ENCODE measurements at places on chromosomes 3 and 15. TPM values are rescaled to one million over a fixed set of nuclear protein-coding genes. Genes with fewer than 3 reads are reported as not detected.

- DNase-seq: peak; percentile 71
Measured at GRCh38 chr3:44439499-44440295, 37.8 kb downstream of the ZNF445 start.

DNA sequence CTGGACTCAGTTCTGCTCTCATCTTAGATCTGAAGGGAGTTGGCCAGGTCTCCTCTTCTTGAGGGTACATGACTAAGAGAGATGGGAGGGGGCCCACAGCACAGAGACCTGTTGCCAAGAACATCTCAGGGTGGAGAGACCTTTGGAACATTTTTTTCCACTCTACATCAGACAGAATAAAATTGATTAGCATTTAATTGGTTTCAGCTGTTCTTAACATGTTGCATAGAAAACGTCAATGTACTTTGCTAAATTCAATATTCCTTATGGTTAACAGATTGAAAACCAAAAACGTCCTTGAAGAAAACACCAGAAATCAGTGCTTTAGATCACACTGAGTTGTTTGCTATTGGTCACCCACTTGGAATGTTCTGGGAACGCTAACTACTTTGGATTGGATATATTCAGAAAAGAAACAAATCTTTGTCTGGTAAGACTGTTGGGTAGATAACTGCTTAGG is 36.4 kb upstream of the FSTL1 start:
- DNase-seq: no peak

- no peak for DNase-seq
Measured at GRCh38 chr3:158109295-158109803, 540 bp upstream of the RSRC1 start.

GRCh38 chr3:33980252-33980651 is 181.8 kb downstream of the PDCD6IP start:
- no peak for DNase-seq

DNA sequence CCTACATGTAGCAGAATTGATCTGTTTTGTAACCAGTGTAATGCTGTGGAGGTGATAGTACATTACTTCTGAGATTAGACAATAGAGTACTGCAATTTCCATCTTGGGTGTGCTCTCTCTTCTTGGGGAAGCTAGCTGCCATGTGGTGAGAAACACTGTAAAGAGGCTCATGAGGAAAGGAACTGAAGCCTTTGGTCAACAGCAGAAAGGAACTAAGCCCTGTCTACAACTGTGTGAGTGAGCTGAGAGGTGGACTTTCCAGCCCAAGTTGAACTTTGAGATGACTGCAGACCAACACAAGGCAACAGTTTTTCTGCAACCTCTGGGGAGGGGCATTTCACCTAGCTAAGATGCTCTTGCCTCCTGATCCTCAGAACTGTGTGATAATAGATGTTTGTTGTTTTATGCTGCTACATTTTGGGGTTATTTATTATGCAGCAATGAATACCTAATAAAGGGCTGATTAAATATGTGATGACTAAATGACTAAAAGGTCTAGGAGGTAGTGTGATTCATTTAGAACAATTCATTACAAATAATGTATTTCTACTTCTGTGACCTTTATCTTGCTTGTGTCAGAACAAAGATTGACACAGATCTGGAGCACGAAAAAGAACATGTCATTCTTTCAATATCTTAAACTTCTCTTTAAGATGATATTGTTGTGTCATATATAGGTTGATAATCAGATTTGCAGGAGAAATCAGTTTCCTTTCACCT is 121.6 kb upstream of the THRB start:
- DNase-seq: no peak

GRCh38 chr15:90895571-90896117 is 7.5 kb upstream of the MAN2A2 start:
- no peak for DNase-seq

GRCh38 chr3:75049533-75049932 is 435.1 kb upstream of the CNTN3 start:
- no peak for DNase-seq

GRCh38 chr3:2765002-2765579 is 345.1 kb downstream of the IL5RA start:
- DNase-seq: no peak

DNA sequence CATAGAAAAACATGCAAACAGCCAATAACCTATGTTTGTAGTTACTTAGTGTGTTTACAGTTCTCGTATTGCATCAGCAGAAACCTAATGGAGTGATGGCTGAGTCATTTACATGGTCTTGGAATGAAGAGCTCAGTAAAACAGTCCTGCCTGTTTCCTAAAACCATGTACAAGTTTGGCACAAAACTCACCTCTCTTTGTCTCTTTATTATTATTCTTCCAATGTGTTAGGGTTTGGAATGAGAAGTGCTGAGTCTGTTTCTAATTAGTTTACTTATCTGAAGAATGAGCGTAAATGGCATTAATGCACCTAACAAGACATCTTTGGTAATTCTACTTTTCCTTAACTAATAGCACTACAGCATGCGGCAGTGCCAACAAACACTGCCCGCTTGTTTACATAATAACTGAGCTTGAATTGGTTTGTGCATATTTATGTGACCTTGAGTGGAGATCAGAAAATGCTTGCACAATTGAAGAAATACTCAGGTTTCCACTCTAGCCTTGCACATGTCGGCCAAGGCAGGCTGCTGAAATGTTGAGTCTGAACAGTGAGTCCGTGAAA is 385.4 kb upstream of the SEMA6D start:
- no peak for DNase-seq

GRCh38 chr3:143657391-143657790 is 190.9 kb downstream of the SLC9A9 start:
- DNase-seq: no peak

DNA sequence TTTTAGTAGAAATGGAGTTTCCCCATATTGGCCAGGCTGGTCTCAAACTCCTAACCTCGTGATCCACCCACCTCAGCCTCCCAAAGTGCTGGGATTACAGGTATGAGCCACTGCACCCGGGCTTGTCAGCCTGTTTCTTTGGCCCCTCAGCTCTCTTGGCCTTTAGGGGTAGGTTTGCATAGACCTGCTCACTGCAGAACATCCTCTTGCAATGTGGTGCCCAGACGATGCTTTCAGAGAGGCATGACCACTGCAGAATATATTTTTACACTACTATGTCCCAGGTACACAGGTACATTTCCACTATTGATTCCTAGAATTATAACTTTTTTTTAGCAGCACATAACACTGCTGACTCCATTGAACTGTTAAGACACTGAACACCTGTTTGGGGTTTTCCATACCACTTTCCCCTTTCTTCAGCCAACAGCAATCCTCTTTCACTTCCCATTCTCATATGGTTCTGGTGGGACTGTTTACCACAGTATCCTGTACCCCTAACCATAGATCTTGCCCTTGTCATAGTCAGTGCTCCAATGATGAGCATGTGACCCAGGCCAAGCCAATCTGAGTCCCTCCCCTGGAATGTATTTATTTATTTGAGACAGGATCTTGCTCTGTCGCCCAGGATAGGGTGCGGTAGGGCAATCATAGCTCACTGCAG is 21.1 kb downstream of the CCDC32 start:
- no peak for DNase-seq

DNA sequence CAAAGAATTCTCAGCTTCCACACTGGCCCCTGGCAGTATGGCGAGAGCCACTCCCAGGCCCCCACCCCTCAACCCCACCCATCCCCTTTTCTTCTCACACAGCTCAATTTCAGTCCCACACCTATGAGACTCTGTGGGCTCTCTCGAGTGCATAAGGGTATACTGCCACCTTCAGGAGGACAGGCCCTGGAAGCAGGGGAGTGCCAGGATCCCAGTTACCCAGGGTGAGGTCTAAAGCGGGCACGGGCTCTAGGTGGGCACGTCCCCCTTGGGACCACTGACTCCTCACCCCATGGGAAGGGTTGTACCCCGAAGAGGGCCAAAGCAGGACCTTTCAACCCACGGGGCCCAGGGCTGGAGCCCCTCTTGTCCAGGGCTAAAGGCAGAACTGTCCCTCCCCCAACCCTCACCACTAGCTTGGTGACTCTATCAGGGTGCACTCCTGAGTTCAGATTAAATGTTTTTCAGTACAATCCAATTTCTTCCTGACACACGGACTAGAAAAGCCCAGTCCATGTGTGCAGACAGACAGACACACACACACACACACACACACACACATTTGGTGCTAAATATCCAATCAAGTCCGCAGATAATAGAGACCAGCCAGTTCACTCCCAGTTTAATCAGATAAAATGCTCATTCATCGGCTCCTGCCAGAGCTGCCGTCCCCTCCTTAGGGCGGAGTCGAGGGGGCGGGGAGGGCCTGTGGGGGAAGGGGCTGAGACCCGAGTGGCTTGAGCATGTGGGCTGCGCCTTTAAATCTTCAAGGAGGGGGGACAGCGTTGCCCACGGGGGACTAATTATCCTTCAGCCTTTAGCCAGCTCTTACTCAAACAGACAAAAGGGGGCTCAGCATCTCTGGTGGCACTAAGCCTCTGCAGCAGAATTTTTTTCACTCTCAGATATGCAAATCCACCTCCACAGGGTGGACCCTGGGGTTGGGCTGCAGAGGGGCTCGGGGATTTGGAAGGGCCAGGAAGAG is 59.3 kb downstream of the CYP11A1 start:
- DNase-seq: no peak

DNA sequence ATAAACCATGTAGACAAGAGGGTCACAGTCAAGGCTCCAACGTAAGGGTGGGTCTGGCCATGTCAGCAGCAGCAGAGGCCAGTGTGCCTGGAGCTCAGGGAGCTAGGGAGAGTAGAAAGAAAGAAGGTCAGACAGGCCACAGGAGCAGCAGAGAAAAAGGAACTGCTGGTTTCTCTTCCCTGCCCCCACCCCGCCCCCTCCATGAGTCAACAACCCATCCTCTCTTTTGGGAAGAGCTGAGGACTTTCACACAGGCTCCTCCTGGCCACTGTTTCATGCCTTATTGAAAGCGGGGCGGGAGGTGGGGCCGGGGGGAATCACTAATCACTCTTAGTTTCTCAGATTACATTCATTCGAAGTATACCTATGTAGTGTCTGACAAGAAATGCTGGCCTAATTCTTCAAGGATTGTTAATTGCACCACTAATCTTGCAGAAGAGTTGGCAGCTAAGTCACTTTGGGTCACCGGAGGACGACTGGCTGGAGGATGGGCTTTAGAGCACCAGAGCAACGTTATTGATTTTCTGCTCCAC is 9.1 kb upstream of the SCG3 start:
- DNase-seq: no peak

DNA sequence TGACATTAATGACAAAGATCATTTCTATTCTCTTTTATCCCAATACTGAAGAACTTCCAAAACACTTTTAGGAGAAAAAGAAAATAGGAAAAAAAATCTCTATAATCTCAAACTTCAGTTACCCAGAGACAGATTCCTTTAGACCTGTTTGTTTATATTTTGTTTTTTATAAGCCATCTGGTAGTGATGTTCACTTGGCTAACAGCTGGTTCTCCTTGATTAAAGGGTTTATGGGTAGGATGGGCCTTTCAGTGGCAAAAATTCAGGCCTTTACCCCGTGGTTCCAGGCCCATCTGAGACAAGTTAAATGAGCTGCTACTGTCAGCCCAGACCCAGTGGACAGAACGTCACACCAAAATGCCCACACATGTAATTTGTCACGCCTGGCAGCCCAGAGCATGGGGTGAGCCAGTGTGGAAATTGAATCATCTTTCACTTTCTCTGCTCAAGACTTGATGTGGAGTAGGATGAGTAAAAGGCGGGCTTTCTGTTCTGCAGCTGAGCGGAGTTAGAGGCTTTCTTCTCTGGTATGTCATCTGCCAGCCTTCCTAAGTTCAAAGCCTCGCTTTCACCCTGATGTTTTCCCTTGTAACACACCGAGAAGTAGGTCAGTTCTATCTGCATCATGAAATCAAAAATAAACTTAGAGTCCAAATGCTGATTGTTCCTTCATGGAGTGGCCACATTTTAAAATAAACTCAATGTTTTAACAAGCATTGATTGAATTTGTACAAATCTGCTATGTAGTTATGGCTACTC is 62.5 kb upstream of the SKOR1 start:
- DNase-seq: peak; percentile 39

DNA sequence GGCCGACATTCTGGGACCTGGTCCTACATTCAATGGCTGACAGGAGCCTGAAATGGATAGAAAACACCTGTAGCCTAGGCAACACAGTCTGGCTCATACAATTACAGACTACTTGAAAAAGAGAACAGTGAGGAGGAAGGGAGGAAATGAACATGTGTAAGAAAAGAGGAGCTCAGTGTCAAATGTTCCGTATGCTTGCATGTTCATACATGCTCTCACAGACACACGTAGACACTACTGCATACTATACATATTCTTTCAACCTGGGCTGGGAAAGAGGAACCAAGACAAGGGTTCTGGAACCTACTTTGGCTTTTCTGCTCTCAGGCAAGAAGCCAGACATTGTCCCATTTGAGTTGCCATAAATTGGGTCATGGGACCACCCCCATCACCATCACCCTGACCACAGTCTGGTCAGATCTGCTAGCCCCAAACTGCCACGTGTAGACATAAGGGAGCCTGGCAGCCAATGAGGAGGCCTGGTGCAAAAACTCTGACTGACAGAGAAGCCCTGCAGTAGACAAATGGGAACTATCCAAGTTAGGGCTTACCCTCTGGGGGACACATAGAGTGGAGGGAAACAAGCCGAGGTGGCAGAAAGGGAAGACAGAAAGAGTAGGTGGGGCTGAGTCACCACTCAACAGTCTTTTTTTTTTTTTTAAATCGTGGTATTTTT is 310.0 kb downstream of the SHQ1 start:
- DNase-seq: no peak

Gene TICRR
- total RNA-seq: 18.7 TPM

Gene LMAN1L
- 0.32 TPM for total RNA-seq

Gene PLA2G4E
- total RNA-seq: not detected

Gene PDCD10
- 80.9 TPM for total RNA-seq

Gene GOLGA8M
- total RNA-seq: 0.55 TPM

Gene ZBTB20
- 3.3 TPM for total RNA-seq

Data from activated T-helper 2 cell treated with anti-CD3 and anti-CD28 coated beads, Interferon-gamma antibody, Interleukin-2, Interleukin-4, amounts not matched to agents 10 μg/mL and 5 μg/mL and 100 μg/mL, durations not matched to agents 14 hours and 24 hours and 36 hours (primary cell).